ENCODE measurements at places on chromosomes 3 and 15.
A peak's percentile ranks its signal among the peaks of the same experiment; 100 is the strongest.

- DNase-seq = no peak
Observed at GRCh38 chr3:114606336-114606735, 312.5 kb downstream of the TIGIT start.

GRCh38 chr3:34382859-34383258, 584.4 kb downstream of the PDCD6IP start:
- DNase-seq = no peak

DNA sequence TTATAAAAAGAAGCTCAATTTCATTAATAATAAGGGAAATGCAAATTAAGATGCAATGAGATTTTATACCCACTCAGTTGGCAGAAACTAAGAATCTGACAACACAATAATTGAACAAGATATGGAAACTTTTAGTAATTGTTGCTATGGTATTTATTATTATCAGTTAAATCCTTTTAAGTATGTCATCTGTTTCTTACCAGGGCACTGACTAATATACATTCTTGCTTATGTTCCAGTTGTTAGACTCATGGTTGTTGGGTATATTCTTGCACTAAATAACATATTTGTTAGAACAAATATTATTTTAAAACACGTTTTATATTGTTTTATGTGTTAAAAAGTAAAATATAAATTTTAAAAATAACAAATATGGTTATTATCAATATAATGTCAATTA, 690.3 kb downstream of the MECOM start:
- DNase-seq = no peak

DNA sequence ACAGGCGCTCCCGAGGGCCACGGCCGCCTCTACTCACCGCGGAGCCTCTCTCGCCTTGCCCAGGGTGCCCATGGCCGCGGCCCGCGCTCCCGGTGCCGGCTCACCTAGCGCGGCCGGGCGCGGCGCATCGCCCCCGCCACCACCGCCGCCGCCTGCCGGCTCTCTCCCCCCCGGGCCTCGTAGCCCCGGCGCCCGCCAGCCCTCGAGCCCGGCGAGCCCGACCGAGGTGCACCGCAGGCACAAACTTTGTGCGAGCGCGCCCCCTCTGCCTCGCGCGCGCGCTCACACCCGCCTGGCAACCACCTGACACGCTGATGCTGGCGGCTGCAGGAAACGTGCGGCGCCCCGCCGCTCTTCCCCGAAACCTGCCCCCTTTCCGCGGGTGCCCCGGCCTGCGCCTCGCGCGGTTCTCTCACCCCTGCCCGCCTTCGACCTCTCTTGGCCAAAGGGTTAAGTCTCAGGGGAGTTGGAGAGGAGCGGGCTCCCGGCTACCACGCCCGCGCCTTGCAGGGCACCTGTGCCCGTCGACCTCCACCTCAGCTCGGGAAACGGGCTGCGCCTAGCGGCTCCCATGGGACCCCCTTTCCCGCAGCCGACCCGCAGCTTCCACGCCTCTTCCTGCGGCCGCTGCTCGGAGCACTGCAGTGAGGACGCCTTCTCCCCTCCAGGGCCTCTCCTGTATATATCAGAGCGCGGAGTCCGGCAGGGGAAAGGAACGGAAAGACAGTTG, at the start of gene RASGRP1:
RASGRP1 (minus strand) TSS at position 258 of the 730 bp plus-strand sequence; CDS start at position 72, 186 bp downstream.
- DNase-seq = no peak

GRCh38 chr3:20890111-20890519, 704.1 kb upstream of the SGO1 start:
- no peak for DNase-seq

GRCh38 chr15:87045746-87046145, 966.1 kb downstream of the AGBL1 start:
- no peak for DNase-seq

GRCh38 chr3:53775018-53775417, 71.2 kb downstream of the CHDH start:
- DNase-seq = no peak

DNA sequence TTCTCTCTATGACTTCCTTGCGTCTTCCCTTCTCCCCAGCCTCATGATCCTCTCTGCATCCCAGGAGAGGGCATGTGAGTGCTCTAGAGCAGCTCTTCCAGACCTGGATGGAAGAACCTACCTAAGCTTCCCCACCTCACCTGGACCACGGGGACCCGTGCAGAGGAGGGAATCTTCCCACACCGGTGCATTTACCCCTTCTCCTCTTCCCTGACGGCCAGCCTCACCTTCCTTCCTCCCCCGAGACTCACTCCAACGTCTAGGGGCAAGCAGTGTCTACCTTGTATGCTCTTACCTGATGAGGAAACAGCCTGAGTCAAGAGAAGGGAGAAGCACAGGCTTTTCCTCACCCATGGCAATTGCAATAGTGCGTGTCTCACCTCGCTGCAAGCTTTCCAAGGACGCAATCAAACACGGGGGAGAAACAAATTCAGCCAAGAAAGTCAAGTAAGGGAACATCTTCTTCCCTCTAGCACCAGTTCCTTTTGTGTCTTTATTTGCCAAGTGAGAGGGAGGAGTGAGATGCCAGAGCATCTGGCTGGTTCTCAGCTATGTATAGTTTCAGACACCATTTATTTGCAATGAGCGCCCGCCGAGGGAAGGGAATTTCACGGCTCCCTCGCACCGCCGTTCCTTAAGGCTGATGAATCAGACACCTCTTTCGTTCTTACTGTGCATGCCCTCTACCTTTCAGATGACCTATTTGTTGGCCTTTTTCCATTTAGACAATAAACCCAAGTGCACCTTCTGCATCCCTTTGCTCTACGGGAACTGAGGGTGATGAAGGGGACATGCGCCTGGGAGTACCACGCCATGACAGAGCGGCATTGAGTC, 1.8 kb upstream of the CCR9 start:
- DNase-seq = no peak

DNA sequence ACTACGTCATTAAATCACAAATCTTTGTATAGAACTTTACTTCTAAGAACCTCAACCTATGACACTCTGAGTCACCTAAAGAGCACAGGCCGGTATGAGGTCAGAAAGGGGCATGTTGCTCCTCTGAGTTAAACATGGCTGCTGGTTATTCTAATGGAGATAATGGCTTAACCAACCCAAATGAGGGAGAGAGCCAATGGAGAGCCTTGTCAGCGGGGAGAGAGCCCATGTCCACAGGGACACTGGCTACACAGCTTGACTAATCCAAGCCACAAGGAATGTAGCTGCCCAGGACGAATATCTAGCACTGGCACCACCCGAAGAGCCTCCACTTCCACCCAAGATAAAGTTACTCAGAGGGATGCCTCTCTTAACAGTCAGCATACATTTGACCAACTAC, 77.0 kb upstream of the STAC start:
- no peak for DNase-seq

DNA sequence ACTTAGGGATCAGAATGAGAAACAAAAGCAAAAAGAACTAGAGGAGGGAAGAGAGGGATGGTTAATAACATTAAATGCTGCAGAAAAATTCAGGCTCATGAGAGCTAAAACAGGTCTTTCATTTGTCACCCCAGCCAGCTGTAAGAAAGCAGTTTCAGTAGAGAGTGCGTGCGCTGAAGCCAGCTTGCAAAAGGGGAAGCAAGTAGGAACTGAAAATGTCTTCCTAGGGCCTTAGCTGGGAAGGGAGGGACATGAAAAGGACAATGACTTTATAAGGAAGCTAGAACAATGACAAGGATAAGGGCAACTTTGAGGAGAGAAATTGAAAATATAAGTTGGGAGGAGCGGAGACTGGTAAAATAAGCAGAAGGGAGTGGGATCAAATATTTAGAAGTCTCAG, 3.1 kb downstream of the CIAO2A start:
- no peak for DNase-seq

DNA sequence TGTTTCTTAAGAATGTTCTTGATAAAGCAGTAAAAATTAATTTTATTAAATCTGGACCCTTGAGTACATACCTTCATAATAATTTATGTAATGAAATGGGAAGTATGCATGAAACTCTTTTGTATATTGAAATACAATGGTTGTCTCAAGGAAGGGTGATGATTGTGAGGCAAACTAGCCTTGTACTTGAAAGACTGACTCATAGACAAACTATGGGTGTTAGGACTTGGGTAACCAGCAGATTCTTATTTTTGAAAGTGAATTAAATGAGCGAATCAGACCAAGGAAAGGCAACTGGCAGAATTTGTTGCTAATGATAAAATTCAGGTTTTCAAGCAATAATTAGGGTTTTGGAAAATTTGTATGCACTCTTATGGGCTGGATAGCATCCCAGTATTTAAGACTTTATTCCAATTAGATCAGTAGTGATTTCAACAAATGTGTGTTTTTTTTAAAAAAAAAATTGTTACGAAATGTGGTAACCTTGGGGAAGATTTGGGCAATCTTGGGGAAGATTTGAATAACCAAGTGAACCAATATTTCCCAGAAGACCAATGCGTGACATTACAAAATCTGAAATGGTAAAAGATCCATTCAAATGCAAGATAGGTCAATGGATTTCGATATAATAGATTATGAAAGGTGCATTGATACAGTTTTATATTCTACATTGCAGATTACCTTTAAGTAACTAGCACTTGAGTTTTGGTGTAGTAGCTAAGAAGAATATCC, 42.0 kb downstream of the ATP2C1 start:
- DNase-seq = no peak

GRCh38 chr15:56428821-56429458, 36.0 kb downstream of the MNS1 start:
- peak; percentile 0 for DNase-seq

GRCh38 chr3:59266551-59266950, 216.7 kb upstream of the CFAP20DC start:
- DNase-seq = no peak

- no peak for DNase-seq
Observed at GRCh38 chr3:66989860-66990696, 8.0 kb upstream of the KBTBD8 start.

DNA sequence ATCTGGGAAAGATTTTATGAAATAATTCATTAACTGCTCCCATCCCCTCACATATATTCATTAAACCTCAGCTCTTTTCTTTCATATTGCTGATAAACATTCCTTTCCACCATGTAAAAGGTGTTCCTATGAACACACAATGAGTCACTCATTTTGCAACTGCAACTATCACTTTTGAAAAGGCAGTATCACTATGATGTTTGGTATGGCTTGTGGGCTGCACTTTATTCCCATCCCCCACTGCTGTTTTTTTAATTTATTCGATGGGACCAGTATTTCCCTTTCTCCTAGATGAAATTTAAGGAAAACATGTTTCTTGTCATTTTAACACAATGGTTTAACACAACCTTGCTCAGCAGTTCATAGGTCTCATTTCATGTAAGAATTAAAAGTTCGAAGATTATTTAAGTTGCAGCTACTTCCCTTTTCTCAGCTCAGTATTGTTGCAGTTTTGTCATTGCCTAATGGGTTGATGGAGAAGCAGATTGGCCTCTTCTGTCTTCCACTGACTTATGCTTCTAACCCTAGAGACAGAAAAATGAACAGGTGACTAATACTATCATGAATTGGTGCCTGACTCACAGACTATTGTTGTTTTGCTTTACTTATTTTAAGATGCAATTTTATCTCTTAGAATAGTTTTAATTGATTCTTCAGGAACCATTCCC, 280.3 kb downstream of the ZPLD1 start:
- DNase-seq = no peak

DNA sequence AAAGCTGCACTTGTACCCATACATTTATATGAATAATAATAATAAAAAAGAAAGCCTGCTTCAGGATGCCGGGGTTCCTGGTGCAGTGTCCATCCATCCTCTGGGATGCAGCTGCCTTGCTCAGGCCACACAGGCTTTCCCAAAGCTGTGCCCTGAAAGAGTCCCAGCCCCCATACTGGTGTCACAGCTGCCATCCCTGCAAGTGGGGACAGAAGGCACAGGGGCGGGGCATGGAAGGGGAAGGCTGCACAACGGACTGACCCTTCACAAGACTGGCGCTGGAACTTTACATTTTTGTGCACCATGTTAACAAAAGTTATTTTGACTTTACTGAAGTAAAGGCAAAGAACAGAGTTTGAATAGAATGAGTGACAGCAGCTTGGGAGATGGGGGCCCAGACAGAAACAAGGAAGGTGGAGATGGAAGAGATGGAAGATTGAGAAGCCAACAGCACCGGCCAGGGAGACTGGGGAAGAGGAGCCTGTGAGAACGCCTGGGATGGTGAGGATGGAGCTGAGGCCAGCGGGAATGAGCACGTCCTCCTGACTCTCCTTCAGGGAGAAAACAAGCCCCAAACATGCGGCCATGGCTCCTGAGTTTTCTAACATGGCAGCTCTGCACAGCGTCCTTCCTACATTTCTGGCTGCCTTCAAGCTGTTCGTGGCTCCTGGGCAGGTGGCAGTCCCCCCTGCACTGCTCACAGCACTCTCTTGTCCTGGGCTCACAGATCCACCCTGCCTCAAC, 73.1 kb downstream of the ABTB1 start:
- DNase-seq = no peak

DNA sequence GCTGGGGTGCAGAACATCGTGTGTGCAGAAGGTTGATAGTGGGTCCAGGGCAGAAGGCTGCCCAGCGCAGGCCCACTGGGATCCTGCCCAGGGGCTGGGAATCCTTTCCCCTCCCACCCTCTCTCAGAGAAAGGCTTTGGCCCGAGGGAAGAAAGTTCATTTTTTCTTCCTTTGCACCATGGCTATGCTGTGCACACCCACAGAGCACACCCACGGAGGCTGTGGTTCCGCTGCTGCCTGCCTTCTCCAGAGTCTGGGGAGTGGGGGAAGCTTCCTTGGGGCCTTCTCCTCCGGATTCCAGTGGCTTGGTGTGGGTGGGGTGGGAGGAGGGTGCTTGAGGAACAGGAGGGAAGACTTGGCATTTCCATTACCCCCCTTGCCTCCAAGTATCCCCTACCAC, 7.0 kb upstream of the PRKCD start:
- no peak for DNase-seq

- no peak for DNase-seq
Observed at GRCh38 chr3:15924914-15925313, 127.1 kb upstream of the ANKRD28 start.

- DNase-seq = no peak
Observed at GRCh38 chr15:77143616-77144015, 72.7 kb upstream of the TSPAN3 start.
